Epithelial cell of alveolus of lung (primary cell): ENCODE measurements at places on chromosomes 6 and 20. TPM values are rescaled to one million over a fixed set of nuclear protein-coding genes. Genes with fewer than 3 reads are reported as not detected.

The HCRTR2 gene
- not detected in 2 replicates for total RNA-seq

The LRRC73 gene
- total RNA-seq: 0.39 TPM in 1 of 2 replicates, not detected in the other

The TCEA2 gene
- total RNA-seq: 20.3 and 28.1 TPM in 2 replicates

The MLIP gene
- total RNA-seq: 1.0 TPM in 1 of 2 replicates, not detected in the other

The C6orf163 gene
- total RNA-seq: 0.13 and 0.88 TPM in 2 replicates

The TREM1 gene
- total RNA-seq: 1.2 and 8.7 TPM in 2 replicates

The NKX2-2 gene
- not detected in 2 replicates for total RNA-seq
